ENCODE measurements at places on chromosomes 3 and 15.

GRCh38 chr15:45469441-45469840 is 53.1 kb downstream of the SLC30A4 start:
- DNase-seq = no peak

DNA sequence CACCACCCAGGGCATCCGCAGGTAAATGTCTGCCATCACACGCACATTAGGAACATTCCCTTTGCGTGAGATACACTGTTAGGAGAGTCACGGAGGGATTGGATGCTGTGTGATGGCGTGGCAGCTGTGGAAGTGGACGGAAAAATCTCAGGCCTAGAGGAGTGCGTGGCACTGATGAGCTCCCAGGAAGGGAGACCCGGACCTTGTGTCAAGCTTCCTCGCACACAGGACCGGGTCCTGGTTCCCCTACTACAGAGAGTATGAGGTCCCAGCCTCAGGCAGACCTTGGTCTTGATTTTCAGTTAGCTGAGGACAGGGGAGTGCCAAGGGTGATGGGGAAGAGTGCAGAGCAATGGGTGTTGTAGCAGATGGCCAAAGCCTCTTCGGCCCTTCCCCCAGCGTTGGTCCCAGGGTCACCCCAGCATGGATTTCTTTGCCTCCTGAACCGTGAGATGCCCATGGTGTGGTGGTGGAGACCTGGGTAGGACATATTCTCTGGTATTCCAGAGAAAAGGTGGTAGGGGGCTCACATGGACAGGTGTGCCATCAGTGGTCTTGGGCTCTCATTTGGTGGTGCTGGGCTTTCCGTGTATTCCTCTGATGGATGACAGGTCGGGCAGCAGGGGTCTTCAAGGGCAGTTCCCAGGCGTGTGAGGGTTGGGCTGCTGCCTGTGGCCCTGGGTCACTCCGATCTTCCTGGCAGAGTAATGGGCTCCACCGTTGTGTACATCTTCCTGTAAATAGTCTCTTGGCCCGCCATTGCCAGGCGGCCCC is 105.1 kb downstream of the SNRPN start:
- no peak for DNase-seq

DNA sequence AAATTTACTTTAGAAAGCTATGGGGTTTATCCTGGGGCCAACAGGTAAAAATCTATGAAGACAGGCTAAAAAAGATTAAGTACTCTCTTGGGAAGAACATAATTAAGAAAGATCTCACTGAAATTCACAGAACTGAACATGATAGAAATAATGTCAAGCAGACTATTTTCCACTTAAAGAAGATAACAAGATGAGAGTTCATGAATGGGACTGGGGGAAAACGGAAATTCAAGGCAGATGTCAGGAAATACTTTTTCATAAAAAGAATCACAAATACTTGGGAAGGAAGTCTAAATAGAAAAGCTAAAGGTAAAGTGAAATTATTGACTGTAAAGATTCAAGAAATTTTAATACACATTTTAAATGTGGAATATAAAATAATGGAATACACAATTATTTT is 737.6 kb downstream of the EPHA3 start:
- DNase-seq = no peak

GRCh38 chr3:196240424-196240823 is 24.1 kb downstream of the SLC51A start:
- DNase-seq = no peak

GRCh38 chr3:146640955-146641867 is 36.1 kb upstream of the PLSCR5 start:
- no peak for DNase-seq

DNA sequence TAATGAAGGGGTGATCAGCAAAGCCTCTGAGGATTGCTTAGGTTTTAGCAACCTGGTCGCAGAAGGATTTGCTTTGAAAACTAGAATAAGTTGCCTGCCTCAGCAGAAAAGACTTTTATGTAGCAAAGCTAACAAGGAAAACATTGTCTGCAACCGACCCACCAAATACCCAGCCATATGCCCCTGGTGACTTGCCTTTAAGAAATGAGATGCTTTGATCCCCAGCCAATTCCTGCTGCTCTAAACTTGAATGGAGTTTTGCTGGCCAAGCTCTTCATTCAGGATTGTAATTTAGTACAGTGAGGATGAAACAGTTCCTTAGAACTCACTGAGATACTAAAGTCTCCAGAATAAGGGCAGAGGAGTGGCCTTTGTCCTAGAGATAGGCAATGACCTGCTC is 139.8 kb upstream of the PROK2 start:
- no peak for DNase-seq

DNA sequence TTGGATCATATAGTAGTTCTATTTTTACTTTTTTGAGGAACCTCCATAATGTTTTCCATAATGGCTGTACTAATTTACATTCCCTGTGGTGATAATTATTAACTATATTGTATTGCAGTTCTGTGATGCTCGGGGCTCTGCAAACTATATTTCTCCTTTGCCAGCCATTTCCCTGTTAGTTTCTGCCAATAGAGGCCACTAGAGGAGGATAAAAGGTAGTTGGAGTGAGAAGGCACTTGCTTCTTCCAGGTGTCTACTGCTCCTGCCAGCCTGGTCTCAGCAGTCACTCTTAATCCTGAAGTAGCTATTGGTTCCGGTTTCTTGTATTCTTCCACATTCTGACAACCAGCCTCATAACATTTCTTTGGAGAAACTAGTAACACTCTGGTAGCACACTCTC is 233.9 kb upstream of the GBE1 start:
- DNase-seq = no peak

GRCh38 chr3:42855547-42856380 is 19.9 kb downstream of the CYP8B1 start:
- no peak for DNase-seq

- DNase-seq = no peak
Measured at GRCh38 chr3:152270937-152271336, 2.2 kb downstream of the MBNL1 start.

GRCh38 chr3:46495901-46496456 is 1.8 kb upstream of the RTP3 start:
- no peak for DNase-seq

DNA sequence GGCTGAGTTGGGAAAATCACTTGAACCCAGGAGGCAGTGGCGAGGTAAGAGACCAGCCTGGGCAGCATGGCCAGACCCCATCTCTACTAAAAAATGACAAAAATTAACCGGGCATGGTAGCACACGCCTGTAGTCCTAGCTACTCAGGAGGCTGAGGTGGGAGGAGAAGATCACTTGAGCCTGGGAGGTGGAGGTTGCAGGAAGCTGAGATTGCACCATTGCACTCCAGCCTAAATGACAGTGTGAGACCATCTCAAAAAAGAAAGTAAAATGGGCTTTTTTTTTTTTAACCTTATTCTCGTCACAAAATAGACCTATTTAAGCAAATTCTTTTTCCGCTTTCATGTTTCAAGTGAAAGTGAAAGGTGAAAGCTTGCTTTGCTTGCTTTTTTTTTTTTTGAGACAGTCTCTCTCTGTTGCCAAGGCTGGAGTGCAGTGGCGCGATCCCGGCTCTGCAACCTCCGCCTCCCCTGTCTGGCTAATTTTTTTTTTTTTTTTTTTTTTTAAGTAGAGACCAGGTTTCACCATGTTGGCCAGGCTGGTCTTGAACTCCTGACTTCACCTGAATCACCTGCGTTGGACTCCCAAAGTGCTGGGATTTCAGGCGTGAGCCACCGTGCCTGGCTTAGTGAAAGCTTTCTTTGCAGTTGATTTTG is 3.6 kb downstream of the PDIA3 start:
- no peak for DNase-seq

DNA sequence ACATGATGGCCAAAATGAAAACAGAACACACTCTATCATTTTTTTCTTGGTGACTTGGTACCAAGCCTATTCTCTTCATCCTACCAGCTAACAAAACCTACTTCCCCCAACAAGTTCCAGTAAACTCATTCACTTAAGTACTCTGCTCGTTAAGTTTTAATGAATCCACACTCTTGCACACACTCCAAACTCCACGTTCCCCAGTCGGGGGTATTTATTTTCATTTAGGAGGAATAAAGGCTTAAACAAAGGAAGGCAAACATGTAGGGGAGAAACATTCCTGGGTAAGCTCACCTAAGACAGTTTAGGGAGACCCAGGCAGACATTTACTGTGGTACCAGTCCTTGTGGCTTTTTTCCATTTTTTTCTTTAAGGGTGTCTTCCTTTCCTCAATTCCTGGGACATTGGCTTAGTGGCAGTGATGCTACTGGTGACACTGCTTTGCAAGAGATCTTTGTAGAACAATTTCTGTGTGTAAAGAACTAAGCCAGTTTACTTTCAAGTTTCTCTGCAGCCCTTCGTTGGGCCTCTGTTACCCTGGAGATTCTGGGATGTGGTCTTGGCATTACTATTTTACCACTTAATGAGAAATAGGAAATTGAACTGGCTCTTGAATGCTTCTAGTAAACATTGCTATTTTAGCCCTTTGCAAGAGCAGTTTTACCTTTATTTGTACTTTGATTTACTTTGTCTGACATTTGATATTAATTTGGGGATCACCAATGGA is 117.3 kb upstream of the C15orf61 start:
- DNase-seq = no peak

DNA sequence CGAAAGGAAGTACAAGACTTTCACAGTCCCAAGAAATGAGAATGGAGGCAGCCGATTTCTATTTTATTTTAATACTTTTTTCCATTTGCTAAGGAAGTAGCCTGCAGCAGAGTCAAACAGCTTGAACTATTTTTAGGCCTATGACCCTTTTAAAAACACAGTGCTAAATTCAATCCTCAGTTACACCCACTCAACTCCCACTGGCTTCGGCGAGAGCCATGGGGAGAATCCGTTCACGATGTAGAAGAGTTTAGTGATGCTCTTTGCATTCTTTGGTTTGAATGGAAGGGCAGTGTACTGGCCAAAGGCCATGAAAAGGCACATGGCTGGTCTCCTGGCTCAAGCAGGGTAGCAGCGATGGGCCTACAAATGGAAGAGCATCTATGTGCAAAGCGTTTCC is 343.5 kb downstream of the FOXP1 start:
- DNase-seq = no peak

DNA sequence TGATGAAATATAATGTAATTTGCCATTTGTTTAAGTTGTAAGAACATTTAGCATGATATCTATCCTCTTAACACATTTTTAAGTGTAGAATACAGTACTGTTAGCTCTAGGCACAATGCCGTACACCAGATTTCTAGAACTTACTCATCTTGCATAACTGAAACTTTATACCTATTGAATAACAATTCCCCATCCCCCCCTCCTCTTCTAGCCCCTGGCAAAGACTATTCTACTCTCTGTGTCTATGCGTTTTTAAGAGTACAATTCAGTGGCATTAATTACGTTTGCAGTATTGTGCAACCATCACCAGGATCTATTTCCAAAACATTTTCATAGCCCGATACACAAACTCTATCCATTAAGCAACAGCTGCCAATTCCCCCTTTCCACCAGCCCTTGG is 261.7 kb downstream of the PLOD2 start:
- no peak for DNase-seq

DNA sequence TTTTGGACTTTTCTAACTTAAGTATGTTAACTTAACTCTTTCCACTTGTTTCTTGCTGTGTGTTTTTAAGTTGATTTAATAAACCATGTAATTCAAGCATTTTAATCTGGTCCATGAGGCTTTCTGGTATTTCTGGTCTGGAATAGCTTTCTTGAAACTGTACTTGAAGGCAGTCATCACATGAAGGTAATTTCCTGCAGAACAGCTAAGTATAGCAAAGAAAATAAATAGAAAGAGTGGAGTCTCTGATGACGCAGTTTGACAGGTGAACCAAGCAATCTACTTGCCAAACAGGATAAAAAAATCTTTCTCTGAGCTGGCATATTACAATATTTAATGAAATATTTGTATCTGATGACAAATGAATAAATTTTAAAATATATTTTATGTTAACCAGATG is 74.9 kb downstream of the BTLA start:
- DNase-seq = no peak

DNA sequence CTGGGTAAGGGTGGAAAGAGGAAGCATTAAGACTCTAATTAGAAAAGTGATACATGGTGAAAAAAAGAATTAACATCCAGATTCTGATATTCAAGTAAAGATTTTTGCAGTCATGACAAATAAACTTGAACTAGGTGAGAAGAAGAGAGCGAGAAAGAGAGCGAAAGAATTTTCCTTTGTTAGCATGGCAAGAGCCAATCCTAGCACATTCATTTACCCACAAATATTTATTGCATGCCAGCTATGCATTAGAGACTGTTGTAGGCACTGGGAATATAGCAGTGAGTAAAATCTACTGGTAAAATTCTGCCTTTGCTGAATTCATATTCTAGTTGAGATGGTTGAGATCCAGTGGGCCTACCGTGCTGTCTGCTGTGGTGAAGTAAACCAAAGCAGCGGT is 177.9 kb upstream of the DPH6 start:
- no peak for DNase-seq

DNA sequence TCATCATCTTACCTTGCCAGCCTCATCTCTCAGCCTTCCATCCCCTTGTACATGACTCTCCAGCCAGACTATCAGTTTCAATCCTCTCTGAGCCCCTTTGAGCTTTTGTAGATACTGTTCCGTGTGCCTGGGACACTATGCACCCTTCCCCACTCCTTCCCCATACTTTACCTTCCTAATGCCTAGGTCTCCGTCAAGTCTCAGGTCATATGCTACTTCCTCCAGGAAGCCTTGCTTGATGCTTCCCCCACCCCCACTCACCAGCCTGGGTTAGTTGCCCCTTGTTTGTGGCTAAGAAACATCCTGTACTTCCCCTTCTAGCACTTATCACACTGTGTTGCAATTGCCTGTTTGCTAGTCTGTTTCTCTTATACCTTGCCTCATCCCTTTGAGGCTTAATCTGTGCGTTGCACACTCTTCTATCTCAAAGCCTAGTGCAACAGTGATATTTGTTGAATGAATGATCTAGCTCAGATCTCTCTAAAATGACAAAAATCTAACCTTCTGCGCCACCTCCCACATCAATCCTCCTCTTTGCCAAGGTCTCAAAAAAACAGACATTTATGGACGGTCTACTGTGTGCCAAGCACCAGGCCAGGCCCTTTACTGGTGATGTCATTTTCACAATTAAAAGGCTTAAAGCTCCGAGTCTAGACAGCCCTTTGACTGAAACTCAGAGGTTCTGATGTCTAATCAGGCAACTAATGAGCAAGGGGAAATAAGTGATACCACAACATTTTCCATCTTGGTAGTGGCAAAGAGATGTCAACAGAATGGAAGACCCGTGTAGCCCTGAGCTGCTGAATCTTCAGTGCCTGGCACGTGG is 6.5 kb upstream of the USP3 start:
- DNase-seq = no peak

Data from stimulated activated CD8-positive, alpha-beta memory T cell treated with anti-CD3 and anti-CD28 coated beads, Interleukin-4, amount 100 ng/mL, for 1 hour (primary cell).